ENCODE measurements at places on chromosomes 12 and 14.

DNA sequence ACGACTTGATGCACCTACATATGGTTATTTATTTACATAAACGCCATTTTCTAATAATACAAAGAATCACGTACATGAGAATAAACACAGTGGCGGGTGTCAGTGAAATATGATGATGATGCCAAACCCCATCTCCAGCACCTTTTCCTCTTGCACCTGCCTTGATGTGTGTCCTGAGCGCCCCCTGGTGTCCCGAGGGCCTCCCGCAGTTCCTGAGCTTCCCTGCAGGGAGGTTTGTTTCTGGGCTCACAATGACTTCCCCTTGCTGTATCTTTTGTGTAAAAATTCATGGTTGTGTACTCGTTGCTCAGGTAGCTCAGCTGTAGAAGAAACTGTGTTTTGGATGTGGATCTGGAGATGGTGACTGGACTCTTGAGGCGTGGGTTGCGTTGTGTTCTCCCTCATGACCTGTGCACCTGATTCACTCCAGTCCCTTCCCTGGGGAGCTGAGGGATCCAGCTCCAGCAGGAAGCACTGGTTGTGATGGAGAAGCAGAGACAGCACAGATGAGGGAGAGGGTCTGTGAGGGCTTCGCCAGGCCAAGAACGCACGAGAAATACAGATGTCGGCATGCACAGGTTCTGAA is 1037.8 kb downstream of the TMEM121 start:
- no peak for DNase-seq

- DNase-seq = no peak
Observed at GRCh38 chr14:64948612-64949210, 6.2 kb upstream of the GPX2 start.

GRCh38 chr12:6369916-6370575 is 5.3 kb downstream of the SCNN1A start:
- no peak for DNase-seq

- DNase-seq = no peak
Observed at GRCh38 chr14:61042220-61042619, 61.2 kb downstream of the SLC38A6 start.

DNA sequence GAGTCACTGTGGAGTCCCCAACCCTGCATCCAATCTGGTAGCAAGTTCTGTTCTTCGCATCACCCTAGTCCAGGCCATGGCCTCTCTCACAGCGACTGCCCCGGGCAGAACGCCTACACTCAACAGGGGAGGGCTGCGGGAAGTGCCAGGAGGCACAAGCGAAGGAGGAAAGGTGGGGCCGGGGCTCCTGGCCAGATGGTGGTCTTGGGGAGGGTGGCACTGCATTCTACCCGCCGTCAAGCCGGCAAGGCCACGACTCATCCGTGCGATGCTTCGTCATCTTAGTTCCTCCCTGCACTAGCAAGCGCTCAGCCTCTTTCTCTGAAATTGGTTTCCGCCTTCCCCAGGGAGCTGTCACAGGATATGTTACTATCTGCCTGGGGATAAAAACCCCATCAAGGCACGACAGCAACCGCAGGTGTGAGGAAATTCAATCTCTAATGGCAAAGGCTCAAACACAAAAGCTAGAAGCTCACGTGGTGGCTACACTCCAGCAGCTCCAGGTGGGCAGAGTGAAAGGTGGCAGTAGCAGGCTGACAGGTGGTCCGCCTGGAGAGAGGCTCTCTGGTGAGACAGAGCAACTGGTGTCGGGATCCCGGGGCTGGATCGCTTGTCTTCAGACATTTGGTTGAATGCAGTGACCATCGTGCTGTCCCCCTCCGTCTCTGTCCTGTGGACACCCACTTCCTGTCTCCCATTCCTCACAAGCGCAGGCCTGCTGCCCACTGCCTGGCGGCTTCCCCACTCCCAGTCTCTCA is 34.1 kb downstream of the ACADS start:
- DNase-seq = no peak

- DNase-seq = peak; percentile 69
Observed at GRCh38 chr12:62632411-62632918, 165.8 kb downstream of the MON2 start.

GRCh38 chr12:11895421-11896078 is 175.2 kb upstream of the BCL2L14 start:
- DNase-seq = no peak

- DNase-seq = no peak
Observed at GRCh38 chr12:123996581-123996980, 23.6 kb downstream of the ZNF664 start.

- no peak for DNase-seq
Observed at GRCh38 chr12:128004383-128004938, 262.5 kb upstream of the TMEM132C start.

- DNase-seq = no peak
Observed at GRCh38 chr12:102961466-102961855, 4.0 kb downstream of the ASCL1 start.

DNA sequence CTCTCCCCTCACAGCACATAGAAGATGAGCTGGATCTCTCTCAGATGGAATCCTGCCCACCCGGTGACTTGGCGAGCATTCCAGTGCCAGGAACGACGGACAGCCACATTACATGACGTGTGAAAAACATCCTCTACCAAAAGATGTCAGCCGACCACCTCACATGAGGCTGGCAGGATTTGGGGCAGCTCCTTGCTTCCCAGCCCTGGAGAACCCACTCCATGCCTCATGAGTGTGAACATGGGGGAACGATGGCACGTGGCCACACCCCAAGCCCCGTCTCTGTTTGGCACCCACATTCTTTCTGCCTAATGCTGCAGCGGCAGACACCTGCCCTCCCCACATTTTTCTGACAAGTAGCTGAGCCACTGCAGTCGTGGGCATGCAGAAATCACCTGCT is 202.5 kb downstream of the CALM1 start:
- DNase-seq = no peak

Data from ascending aorta (tissue), 2 donors.